Hypothalamus (tissue), 51 donors: ENCODE measurements at places on chromosomes 1 and 21.
A peak's percentile ranks its signal among the peaks of the same experiment; 100 is the strongest.

GRCh38 chr1:192522673-192523072, 52.9 kb upstream of the RGS1 start:
- no peak for DNase-seq

DNA sequence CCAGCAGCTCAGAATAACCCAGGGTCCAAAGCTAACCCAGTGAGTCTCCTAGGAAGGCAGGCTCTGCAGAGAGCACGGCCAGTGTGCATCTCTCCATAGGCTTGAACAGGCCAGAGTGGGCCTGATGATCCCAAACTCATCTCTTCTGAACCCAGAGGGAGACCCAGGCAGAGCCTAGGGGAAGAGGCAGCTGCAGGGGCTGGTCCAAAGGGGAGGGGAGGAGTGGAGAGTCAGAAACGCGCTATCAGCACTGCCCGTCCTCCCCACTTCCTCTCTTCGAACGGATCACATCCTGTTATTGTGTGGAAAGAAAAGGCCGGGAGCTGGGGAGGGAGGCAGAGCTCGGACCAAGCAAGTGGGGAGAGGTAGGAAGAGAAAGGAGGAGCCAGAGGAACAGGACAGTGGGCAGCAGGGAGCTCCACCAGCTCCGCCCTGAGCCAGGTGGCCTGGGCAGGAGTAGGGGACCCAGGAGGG, 20.2 kb downstream of the TAL1 start:
- no peak for DNase-seq

- no peak for DNase-seq
Observed at GRCh38 chr1:77484334-77484733, 198.1 kb downstream of the ZZZ3 start.

DNA sequence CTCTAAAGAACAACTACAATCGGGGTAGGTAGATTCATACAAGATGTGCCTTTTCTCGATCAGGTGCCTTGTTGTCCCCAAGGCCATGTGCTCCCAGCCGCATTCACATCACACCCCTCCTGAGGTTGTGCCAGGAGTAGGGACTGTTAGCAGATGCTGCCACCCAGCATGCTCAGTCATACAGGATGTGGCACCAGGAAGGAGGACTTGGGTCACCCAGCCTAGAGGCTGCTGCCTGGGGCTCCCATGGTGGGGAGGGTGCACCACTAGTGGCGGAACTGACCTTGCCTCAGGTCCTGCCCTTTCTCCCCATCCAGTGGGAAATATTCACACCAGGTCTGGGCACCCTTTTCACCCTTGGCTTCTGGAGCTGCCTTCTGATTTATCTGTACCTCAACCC, 8.3 kb downstream of the TEX35 start:
- DNase-seq = no peak

- DNase-seq = no peak
Observed at GRCh38 chr1:191693797-191694196, 464.5 kb upstream of the RGS18 start.

GRCh38 chr1:198031086-198031485, 113.9 kb downstream of the LHX9 start:
- no peak for DNase-seq

DNA sequence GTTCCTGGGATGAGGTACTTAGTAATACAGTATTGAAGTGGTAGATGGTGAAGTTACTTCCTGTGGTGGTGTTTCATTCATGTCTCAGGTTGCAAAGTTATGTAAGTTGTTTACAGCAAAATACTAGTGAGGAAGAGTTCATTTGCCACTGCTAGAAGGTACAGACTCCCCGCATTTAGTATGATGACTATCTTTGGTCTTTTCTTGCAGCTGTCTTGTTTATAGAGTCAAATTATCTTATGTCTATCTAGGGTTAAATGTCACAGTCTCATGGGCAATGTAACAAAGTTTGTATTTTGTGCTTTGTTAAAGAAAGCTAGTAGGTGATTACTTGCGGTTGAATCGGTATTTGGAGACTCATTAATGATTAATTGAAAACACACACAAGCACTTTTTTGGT, 50.2 kb downstream of the LRRC8D start:
- DNase-seq = no peak

GRCh38 chr1:54818461-54819194, 17.5 kb upstream of the TTC22 start:
- no peak for DNase-seq

- peak; percentile 42 for DNase-seq
Observed at GRCh38 chr21:41168391-41169257, 664 bp downstream of the BACE2 start.

DNA sequence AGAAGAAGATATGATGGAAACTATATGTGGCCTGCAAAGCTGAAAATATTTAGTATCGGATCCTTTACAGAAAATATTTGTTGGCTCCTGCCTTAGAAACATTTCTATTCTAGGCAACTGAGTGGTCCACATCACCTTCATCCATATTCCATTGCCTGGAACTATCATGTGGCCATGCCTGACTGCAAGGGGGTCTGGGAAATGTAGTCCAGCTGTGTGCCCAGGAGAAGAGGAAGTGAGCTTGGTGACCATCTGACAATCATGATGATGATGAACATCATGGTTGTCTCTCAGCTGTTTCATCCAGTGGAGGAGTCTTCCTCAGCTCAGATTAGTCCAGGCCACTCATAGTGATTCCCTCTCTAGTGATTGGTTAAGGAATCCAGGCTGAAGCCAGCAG, 61.8 kb upstream of the IFNLR1 start:
- DNase-seq = no peak

GRCh38 chr1:158246650-158247049, 7.6 kb upstream of the CD1A start:
- no peak for DNase-seq

DNA sequence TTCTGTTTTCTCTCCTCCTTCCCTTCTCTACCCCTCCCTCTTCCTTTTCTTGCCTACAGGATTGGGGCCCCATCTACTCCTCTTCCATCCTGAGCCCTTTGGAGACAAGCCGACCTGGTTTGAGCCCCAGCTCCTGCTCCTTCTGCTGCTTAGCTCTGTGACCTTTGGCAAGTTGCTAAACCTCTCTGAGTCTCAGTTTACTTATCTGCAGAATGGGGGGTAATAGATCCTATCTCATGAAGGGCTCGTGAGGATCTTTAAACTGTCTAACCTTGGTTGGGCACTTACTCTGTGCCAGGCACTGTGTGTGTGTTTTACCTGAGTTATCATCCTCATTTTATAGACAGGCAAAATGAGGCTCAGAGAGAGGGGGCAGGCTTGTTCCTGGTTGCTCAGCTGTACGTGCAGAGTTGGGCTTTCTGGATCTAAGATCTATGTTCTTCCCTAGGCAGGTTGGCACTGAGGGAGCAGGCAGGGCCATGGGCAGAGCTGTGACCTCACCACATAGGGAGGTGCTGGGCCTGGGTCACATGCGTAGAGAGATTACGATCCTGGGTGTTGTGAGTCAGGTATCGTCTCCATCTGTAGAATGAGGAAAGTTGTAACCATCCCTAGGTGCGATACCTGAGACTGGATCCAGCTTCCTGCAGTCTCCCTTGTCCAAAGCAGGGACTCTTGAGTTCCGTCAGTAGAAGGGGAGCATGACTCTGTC, 58.5 kb downstream of the FOXO6 start:
- DNase-seq = no peak

DNA sequence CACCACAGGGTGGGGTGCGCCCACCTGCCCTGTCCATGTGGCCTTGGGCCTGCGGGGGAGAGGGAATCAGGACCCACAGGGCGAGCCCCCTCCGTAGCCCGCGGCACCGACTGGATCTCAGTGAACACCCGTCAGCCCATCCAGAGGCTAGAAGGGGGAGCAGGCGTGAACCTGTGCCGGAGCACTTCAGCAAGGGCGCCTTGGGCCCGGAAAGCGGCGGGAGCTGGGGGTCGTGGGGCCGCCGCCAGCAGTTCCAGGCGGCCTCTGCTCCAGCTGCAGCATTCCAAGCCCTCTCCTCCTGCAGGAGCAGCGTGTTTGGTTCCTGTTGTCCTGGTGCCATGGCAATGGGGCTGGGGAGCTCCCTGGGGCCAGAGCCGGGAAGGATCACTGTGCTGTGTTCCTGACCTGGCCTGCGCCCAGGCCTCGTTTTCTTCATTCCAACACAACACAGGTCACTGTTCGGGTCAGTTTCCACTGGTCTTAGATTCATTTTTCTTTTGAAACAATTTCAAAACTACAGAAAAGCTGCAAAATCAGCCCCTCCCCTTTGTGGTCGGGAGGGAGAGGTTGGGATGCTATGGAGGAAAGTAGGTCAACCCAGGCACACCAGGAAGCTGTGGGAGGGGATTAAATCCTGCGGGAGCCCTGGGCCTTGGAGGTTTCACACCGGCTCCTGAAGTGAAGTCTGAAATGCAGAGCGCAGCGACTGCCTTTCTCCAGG, 18.8 kb downstream of the SLX9 start:
- DNase-seq = peak; percentile 30

GRCh38 chr1:223500560-223501425, 107.6 kb downstream of the CCDC185 start:
- DNase-seq = no peak
